ENCODE measurements at places on chromosomes 1 and 21.

- no peak for DNase-seq
Observed at GRCh38 chr1:40267767-40268187, 9.7 kb downstream of the ZMPSTE24 start.

GRCh38 chr1:35592991-35593769 lies 20.1 kb downstream of the TFAP2E start:
- DNase-seq, result no peak

GRCh38 chr21:38413958-38414548 lies 84.2 kb downstream of the ERG start:
- no peak for DNase-seq

- no peak for DNase-seq
Observed at GRCh38 chr1:85573322-85573721, 7.2 kb upstream of the CCN1 start.

DNA sequence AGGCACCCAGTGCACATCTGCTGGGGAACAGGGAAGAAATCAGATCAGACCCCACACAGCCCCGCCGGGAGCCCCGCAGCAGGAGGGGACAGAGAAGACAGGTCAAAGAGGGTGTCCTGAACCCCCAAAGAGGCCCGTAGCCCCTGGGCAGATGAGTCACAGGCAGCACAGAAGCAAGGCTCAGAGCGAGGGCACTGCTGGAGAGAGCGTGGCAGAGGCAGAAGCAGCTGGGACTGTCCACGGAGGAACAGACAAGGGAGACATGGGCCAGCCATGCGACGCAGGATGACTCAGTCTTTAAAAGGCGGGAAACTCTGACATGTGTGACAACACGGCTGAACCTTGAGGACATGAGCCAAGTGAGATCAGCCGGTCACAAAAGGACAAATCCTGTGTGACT lies 14.5 kb upstream of the PRDM16 start:
- no peak for DNase-seq
